Fibroblast of gingiva (primary cell): ENCODE measurements at places on chromosomes 3 and 15.
A peak's percentile ranks its signal among the peaks of the same experiment; 100 is the strongest.

DNA sequence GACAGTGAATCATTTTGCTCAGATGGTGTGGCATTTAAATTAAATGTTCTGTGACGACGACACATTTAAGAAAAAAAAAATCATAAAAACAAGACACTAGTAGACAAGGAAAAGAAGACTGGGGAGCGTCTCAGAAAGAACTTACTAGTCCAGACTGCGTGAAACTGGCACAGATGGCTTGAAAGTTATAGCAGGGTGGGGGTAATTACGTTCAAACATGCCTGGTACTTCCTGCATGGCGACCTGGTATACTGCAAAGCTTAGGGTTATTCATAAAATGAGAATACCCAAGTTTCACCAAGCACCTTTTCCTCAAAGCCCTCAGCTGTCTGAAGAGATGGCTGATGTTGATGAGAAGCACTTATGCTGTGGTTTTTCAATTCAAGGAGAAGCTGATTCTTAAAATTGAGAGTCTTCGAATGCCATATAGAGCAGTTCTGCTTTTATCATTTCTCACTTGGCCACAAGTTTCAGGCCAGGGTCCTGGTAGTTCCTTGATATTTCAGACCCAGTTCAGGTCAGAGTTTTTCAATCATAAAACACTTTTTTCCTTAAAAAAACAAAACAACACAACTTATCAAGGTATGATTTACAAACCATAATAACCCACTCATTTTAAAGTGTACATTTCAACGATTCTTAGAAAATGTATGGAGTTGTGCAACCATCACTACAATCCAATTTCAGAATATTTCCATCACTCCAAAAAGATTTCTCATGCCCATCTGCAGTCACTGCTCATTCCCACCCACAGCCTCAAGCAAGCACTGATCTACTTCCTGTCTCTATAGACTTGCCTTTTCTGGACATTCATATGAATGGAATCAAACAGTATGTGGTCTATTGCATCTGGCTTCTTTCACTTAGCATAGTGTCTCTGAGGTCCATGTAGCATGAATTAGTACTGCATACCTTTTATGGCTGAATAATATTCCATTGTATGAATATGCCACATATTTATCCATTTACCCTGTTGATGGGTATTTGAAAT is 24.7 kb downstream of the PCOLCE2 start:
- DNase-seq: no peak

- peak; percentile 20 for DNase-seq
These were observed 47.8 kb downstream of the SPRED1 start for GRCh38 chr15:38300395-38300794.

DNA sequence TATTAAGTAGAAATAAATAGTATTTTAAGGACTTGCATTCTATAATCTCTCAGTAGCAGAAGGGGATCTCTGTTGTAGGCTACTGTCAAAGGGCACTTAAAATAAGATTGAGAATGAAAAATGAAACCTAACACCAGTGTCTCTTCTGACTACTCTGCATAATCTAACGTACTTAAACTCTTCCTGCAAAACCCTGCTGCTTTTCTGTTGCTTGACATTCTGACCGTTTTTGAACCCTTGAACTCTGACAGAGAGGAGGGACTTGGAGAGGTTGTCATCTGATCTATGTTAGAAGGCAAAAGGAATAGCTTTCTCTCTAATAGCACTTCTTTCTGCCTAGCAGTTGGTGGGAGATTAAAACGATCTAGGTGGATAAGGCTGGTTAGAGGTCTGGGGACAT is 204.6 kb downstream of the ZIC1 start:
- no peak for DNase-seq

GRCh38 chr15:33157371-33158037 is 37.0 kb downstream of the FMN1 start:
- no peak for DNase-seq
